ENCODE measurements at places on chromosomes 7 and 10. TPM values are rescaled to one million over a fixed set of nuclear protein-coding genes. Genes with fewer than 3 reads are reported as not detected.

DNA sequence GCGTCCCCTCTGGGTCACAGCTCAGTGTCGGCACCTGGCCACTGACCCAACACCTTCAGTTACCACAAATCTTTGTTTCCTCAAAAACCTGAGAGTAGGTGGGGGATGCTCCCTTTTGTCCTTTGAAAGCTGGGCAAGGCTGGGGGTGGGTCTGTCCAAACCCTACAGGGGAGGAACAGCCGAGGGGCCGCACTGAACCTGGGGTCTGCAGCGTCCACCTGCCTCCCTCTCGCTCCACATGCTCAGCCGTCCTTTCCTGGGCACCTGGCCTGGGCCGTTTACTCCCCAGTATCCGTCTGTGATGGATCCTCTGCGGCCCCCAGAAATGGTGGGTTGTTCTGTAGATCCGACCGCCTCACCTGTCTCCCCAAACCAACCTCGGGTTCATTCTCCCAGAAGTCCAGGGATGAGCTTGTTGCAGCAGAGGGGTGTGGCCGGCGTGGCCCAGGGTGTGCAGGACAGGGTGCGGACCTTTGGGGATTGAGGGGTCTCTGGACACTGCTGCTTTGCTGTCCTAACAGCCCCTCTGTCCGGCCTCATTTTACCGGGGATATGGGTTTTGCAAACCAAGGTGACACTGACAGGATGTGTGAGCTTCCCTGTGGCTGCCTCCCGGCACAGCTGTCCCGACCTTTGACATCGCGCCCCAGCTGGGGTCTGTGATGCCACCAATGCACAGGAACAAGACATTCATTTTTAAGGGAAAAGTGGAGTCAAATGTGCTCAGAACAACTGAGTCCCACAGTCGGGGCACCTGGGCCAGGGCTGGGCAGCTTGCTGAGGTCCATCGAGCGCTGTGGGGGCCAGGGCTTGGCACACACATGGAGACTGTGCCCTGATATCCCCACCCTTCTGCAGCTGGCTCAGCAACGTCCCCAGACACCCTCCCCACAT is 115.9 kb downstream of the VIPR2 start:
- DNase-seq, result no peak

GRCh38 chr7:94632338-94633013 is 23.5 kb downstream of the SGCE start:
- DNase-seq, result peak; percentile 88

ADRB1 gene
- total RNA-seq, result 19.0 TPM

- DNase-seq, result no peak
These were observed 100.5 kb upstream of the CARD11 start for GRCh38 chr7:3143869-3144775.

GRCh38 chr7:43592326-43592725 is 9.4 kb downstream of the STK17A start:
- DNase-seq, result no peak

DNA sequence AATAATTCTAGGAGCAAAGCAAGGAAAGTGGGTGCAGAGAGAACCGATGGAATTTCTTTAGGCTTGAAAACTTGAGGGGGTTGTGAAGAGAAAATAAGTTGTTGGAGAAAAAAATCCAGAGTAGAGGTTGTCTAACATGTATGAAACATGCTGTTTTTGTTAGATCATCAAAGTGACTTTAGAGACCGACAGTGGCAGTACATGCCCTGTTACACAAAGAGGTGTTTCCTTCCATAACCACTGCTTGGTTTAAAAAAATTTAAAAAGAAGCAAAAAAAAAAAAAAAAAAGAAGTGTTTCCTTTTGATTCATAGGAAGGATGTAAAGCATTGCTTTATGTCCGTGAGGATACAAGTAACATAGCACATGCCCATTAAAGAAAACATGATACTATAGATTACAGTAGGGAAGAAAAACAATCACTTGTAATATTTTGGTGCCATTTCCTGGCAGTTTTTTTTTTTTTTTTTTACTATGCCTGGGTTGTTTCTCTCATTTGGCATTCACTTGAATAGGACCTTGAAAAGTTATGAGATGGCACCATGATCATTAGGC is 6.1 kb downstream of the ENTPD1 start:
- peak; percentile 42 for DNase-seq

GRCh38 chr7:66304536-66304935 is 99.4 kb downstream of the TPST1 start:
- peak; percentile 83 for DNase-seq

FANK1 gene
- total RNA-seq, result 0.65 TPM

- no peak for DNase-seq
These were observed 273.5 kb downstream of the FGFR2 start for GRCh38 chr10:121324678-121325213.

Measured in dermis blood vessel endothelial cell (primary cell).